Liver (tissue), 10 donors: ENCODE measurements at places on chromosomes 4 and X. TPM values are rescaled to one million over a fixed set of nuclear protein-coding genes. Genes with fewer than 3 reads are reported as not detected.

DNA sequence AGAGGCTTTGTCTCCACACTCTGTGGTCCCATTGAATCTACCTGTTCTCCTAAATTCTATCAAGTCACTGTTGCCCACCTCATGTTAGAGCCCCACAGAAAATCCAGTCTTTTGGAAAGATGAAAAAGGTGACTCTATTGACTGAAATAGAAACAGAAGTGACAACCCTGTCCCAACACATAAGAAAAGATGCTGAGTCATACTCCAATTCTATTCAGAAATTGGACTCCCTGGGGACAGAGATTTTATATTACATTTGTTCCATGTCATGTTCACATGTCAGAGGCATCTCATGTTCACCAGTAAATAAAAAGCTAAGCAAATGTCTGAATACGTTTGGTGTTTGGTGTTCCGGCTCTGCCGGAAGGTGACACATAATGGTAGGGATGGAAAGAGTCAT lies 2.9 kb upstream of the GRPR start:
- no peaks in the 10 kb centered on the region for H3K27me3 ChIP-seq
- H3K4me3 ChIP-seq, result no peak overlapping the region
- no peaks in the 10 kb centered on the region for H3K36me3 ChIP-seq
- no peak for DNase-seq

GRCh38 chr4:158965226-158965625 lies 137.7 kb upstream of the RAPGEF2 start:
- H3K27me3 ChIP-seq, result no peaks in the 10 kb centered on the region
- no peak overlapping the region for H3K4me3 ChIP-seq
- DNase-seq, result no peak
- H3K36me3 ChIP-seq, result no peaks in the 10 kb centered on the region
- no peaks in the 10 kb centered on the region for H3K4me1 ChIP-seq
- H3K27ac ChIP-seq, result no peak overlapping the region

DNA sequence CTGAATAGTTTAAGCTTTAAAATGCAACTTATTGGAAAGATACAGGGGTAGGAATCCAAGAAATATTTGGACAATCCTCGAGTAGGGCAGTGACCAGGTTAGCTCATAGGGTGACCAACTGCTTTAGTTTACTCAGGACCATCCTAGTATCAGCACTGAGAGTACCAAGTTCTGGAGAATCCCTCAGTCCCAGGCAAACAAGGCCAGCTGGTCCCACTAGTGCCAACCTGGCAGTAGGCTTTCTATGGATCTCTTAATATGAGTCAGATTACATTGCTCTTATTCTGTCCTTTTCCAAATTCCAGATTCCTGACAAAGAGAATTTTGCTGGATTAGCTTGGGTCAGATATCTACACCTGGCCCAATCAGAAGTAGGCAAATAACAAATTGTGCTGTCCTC lies 493.7 kb downstream of the KCNIP4 start:
- no peak overlapping the region for H3K4me3 ChIP-seq
- no peaks in the 10 kb centered on the region for H3K4me1 ChIP-seq
- no peaks in the 10 kb centered on the region for H3K27me3 ChIP-seq
- H3K27ac ChIP-seq, result no peak overlapping the region
- no peaks in the 10 kb centered on the region for H3K36me3 ChIP-seq

DNA sequence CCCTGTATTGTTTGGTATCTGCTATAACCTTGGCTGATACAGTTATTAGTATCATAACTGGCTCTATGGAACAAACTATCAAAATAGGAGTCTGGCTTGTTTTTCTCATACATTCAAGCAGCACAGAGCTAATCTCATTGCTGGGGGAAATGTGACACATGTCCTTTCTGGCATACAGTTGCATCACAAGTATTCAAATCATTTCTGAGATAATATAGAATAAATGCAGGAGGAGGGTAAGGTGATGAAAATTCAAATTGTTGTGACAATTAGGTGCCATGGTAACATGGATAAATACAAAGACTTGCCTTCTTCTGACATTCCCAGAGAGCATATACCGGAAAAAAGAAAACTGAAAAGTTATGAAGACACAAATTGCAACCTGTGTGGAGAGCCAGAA lies 2706.8 kb downstream of the ARAP2 start:
- no peak overlapping the region for H3K4me3 ChIP-seq
- no peak overlapping the region for H3K27ac ChIP-seq

DNA sequence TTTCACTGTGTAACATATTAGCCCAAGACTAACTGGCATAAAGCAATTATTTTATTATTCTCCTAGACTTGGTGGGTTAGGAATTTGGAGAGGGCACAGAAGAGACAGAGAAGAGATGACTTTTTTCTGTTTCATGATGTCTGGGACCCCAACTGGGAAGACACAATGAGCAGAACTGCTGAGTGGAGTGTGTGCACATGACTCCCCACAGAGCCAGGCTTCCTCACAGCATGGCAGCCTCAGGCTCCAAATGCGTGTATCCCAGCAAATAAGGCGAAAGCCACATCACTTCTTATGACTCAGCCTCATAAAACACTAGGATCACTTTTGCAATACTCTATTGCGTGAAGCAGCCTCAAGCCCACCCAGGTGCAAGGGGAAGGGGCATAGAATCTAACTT lies 68.4 kb downstream of the MFAP3L start:
- H3K4me1 ChIP-seq, result no peaks in the 10 kb centered on the region
- DNase-seq, result no peak
- no peaks in the 10 kb centered on the region for H3K27me3 ChIP-seq
- H3K4me3 ChIP-seq, result no peak overlapping the region
- H3K27ac ChIP-seq, result no peak overlapping the region
- no peaks in the 10 kb centered on the region for H3K36me3 ChIP-seq

DNA sequence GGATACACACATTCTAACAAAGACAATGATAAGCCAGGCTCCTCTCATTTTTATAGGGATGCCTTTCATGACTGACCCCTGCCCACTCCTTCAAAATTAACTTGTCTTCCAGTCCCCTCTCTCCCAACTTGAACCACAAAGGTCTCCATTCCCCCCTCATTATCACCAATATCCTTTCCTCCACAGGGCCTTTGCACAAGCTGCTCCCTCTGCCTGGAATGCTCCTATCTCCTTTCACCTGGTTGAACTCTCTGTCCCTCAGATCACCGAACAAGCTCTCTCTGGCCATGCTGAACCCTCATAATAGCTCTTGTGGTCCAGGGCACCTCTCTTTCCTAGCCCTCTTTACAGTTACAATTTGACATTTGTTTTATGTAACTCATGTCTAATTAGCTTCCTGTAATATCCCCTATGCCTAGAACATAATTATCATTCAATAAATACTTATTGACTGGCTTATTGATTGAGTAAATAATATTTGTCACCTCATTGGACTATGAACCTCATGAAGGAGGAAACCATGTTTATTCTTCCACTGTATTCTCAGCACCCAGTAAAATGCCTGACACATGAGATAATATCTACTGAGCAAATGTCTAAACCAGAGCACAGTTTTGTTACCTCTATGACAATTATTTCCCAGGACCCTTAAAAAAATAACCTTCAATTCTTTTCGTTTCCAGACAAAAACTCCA lies 266.3 kb upstream of the RASGEF1B start:
- no peak overlapping the region for H3K4me3 ChIP-seq
- no peaks in the 10 kb centered on the region for H3K4me1 ChIP-seq
- no peak overlapping the region for H3K27ac ChIP-seq
- H3K27me3 ChIP-seq, result no peaks in the 10 kb centered on the region

- H3K27me3 ChIP-seq, result no peaks in the 10 kb centered on the region
- no peaks in the 10 kb centered on the region for H3K36me3 ChIP-seq
- no peak for DNase-seq
- H3K4me1 ChIP-seq, result no peaks in the 10 kb centered on the region
- no peak overlapping the region for H3K4me3 ChIP-seq
These were observed 23.3 kb downstream of the RNF150 start for GRCh38 chr4:141109983-141110382.

- no peak overlapping the region for H3K27ac ChIP-seq
- H3K36me3 ChIP-seq, result no peaks in the 10 kb centered on the region
- H3K27me3 ChIP-seq, result no peaks in the 10 kb centered on the region
- H3K4me1 ChIP-seq, result no peaks in the 10 kb centered on the region
These were observed 68.2 kb downstream of the FUNDC1 start for GRCh38 chrX:44474410-44474809.

DNA sequence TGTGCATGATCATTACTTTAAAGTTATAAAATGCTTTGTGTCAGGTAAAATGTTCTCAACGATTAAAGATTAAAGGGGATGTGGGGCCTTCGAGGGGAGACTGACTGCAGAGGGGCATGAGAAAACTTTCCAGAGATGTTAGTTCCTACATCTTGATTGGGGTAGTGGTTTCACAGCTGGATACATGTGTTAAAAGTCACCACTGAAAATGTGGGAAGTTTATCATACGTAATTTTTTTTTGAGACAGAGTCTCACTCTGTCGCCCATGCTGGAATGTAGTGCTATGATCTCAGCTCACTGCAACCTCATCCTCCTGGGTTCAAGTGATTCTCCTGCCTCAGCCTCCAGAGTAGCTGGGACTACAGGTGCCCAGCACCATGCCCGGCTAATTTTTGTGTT lies 79.5 kb downstream of the RBM47 start:
- peaks cover 2% of the 10 kb centered on the region for H3K36me3 ChIP-seq
- H3K4me1 ChIP-seq, result peaks cover 4% of the 10 kb centered on the region
- no peak overlapping the region for H3K4me3 ChIP-seq
- H3K27me3 ChIP-seq, result no peaks in the 10 kb centered on the region
- H3K27ac ChIP-seq, result peak overlapping the region; percentile 87

GRCh38 chr4:159966746-159967145 lies 863.9 kb downstream of the RAPGEF2 start:
- no peak overlapping the region for H3K27ac ChIP-seq
- H3K27me3 ChIP-seq, result no peaks in the 10 kb centered on the region
- H3K4me3 ChIP-seq, result no peak overlapping the region
- no peaks in the 10 kb centered on the region for H3K4me1 ChIP-seq
- no peaks in the 10 kb centered on the region for H3K36me3 ChIP-seq
- DNase-seq, result no peak

- H3K27me3 ChIP-seq, result no peaks in the 10 kb centered on the region
- no peak overlapping the region for H3K4me3 ChIP-seq
- H3K4me1 ChIP-seq, result no peaks in the 10 kb centered on the region
- no peak overlapping the region for H3K27ac ChIP-seq
- DNase-seq, result peak; percentile 5
- H3K36me3 ChIP-seq, result no peaks in the 10 kb centered on the region
These were observed 23.3 kb upstream of the PPP2R2C start for GRCh38 chr4:6495736-6496135.

- no peaks in the 10 kb centered on the region for H3K27me3 ChIP-seq
- no peak overlapping the region for H3K27ac ChIP-seq
- no peak for DNase-seq
- no peaks in the 10 kb centered on the region for H3K36me3 ChIP-seq
- no peaks in the 10 kb centered on the region for H3K4me1 ChIP-seq
These were observed 15.2 kb upstream of the GALNT7 start for GRCh38 chr4:173153445-173153844.

DNA sequence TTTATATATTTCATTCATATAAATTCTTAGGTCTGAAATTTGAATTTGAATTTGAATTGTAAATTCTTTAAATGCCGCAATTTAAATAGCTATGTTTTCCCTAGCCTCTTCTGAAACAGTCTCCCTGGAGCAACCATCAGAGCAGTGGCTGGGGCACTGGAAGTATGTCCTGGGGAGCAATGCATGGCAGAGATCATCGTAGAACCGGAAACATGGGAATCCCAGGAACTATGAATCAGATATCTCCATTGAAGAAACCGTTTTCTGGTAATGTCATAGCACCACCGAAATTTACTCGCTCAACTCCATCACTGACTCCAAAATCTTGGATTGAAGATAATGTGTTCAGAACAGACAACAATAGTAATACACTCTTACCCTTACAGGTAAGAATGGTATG lies 4.9 kb downstream of the CPEB2 start:
- no peaks in the 10 kb centered on the region for H3K36me3 ChIP-seq
- no peak overlapping the region for H3K27ac ChIP-seq
- no peak overlapping the region for H3K4me3 ChIP-seq
- no peak for DNase-seq
- H3K4me1 ChIP-seq, result peaks cover 3% of the 10 kb centered on the region
- no peaks in the 10 kb centered on the region for H3K27me3 ChIP-seq

DNA sequence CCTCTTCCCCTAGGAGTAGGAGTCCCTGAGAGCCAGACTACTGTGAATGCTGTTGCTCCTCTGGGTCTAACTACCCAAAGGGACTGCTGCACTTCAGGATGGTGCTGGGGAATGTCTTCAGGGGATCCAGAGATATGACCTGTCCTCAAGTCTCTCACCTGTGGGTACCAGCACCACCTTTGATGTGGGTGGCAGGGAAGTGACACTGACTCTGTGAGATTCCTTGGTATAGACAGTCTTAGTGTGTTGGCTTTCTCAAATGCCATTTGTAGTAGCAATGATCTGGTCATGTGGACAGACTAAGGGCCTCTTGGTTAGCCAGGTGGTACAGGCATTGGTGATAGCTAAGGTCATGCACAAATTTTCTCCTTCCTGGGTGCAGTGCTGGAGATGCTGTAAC lies 108.9 kb upstream of the ADAMTS3 start:
- no peaks in the 10 kb centered on the region for H3K36me3 ChIP-seq
- H3K27me3 ChIP-seq, result no peaks in the 10 kb centered on the region
- no peak for DNase-seq
- no peak overlapping the region for H3K27ac ChIP-seq
- H3K4me3 ChIP-seq, result no peak overlapping the region

DNA sequence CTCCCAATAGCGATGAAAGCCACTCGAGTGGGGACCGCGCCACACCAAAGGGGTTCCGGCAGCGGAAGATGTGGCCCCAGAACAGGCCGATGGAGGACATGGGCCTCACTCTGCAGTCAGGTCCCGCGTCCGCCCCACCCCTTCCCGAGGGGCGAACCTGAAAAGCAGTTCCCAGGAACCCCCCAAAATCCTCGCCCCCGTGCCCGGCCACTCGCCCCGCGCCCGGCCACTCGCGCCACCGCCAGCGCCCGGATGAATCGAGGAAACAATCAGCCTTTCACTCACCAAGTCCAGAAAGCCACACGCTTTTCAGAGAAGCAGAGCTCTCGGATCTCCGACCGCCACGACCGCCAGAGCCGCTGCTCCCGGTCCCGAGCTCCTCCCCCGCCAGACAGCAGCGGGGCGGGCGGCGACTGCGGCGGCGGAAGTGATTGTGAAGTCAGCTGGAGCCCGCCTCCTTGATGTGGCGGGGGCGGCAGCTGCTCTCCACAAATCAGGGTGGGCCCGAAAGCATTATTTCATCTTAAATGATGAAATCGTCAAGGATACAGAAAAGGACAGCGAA lies at the start of gene PJA1:
TSS of gene PJA1 (minus strand) at position 367 of the 565 bp plus-strand sequence. CDS start 2,380 bp downstream, outside the sequence.
- no peaks in the 10 kb centered on the region for H3K4me1 ChIP-seq
- peak; percentile 51 for DNase-seq
- H3K36me3 ChIP-seq, result no peaks in the 10 kb centered on the region
- peak within 1 kb of the TSS; percentile 85 for H3K4me3 ChIP-seq

- H3K4me1 ChIP-seq, result peaks cover 4% of the 10 kb centered on the region
- DNase-seq, result no peak
- H3K27me3 ChIP-seq, result no peaks in the 10 kb centered on the region
These were observed 6.2 kb upstream of the FGF16 start for GRCh38 chrX:77441033-77441432.

Gene RXFP1
- total RNA-seq, result 1.5 TPM

Gene ASB12
- total RNA-seq, result not detected

Gene DGKK
- total RNA-seq, result 2.9 TPM

Gene DRD5
- not detected for total RNA-seq

Gene ETDB
- not detected for total RNA-seq

Gene TRAM1L1
- total RNA-seq, result not detected

Gene SHROOM2
- total RNA-seq, result 3.9 TPM
